ENCODE measurements at places on chromosomes 13 and 19. TPM values are rescaled to one million over a fixed set of nuclear protein-coding genes. Genes with fewer than 3 reads are reported as not detected.

PTGIR gene
- 8.2 TPM for total RNA-seq

ZNF57 gene
- 2.2 TPM for total RNA-seq

SOX1 gene
- not detected for total RNA-seq

JSRP1 gene
- not detected for total RNA-seq

PEAK3 gene
- not detected for total RNA-seq

IGFL3 gene
- total RNA-seq: not detected

PET100 gene
- total RNA-seq: 11.2 TPM

SHD gene
- not detected for total RNA-seq

CAPS gene
- 4.1 TPM for total RNA-seq

TMEM272 gene
- not detected for total RNA-seq

CTXN1 gene
- total RNA-seq: 2.4 TPM

LILRA5 gene
- not detected for total RNA-seq

FAM216B gene
- not detected for total RNA-seq

CD209 gene
- not detected for total RNA-seq

KLK4 gene
- not detected for total RNA-seq

NAPSA gene
- total RNA-seq: not detected

GSX1 gene
- not detected for total RNA-seq

CGB1 gene
- not detected for total RNA-seq

FCAR gene
- total RNA-seq: not detected

ZNF471 gene
- 10.0 TPM for total RNA-seq

PLIN5 gene
- total RNA-seq: 0.59 TPM

CLEC4M gene
- not detected for total RNA-seq

TBCB gene
- 123 TPM for total RNA-seq

MYADM gene
- total RNA-seq: 49.5 TPM

ARGLU1 gene
- total RNA-seq: 17.9 TPM

ZNF565 gene
- 3.1 TPM for total RNA-seq

LILRA6 gene
- not detected for total RNA-seq

TMEM59L gene
- total RNA-seq: 6.2 TPM

ZNF93 gene
- 2.9 TPM for total RNA-seq

PSMD8 gene
- total RNA-seq: 204 TPM

SIGLEC10 gene
- total RNA-seq: not detected

IGFL2 gene
- total RNA-seq: not detected

SWSAP1 gene
- 1.2 TPM for total RNA-seq

PODNL1 gene
- 5.7 TPM for total RNA-seq

GRK1 gene
- total RNA-seq: not detected

KLF2 gene
- 2.4 TPM for total RNA-seq

KBTBD6 gene
- total RNA-seq: 10.8 TPM

MARCHF2 gene
- total RNA-seq: 35.1 TPM

C19orf33 gene
- total RNA-seq: not detected

VSTM2B gene
- total RNA-seq: not detected

SRRM5 gene
- 0.06 TPM for total RNA-seq

ELSPBP1 gene
- not detected for total RNA-seq

TYROBP gene
- total RNA-seq: not detected

THSD8 gene
- total RNA-seq: not detected

WDR62 gene
- total RNA-seq: 0.69 TPM

TMEM190 gene
- total RNA-seq: not detected

PGLYRP1 gene
- total RNA-seq: not detected

GRIN3B gene
- 1.2 TPM for total RNA-seq

ZIK1 gene
- total RNA-seq: 9.7 TPM

KCNN1 gene
- 0.06 TPM for total RNA-seq

TLE6 gene
- 3.8 TPM for total RNA-seq

ZNF763 gene
- 1.1 TPM for total RNA-seq

ADPRHL1 gene
- 2.7 TPM for total RNA-seq
